ENCODE measurements at places on chromosomes 1 and 21. TPM values are rescaled to one million over a fixed set of nuclear protein-coding genes. Genes with fewer than 3 reads are reported as not detected.

The RUNX3 gene
- not detected for total RNA-seq

The VCAM1 gene
- total RNA-seq, result not detected

The MYBPH gene
- not detected for total RNA-seq

The ZC3H11A gene
- 148 TPM for total RNA-seq

The DIO1 gene
- not detected for total RNA-seq

The GJA4 gene
- not detected for total RNA-seq

DNA sequence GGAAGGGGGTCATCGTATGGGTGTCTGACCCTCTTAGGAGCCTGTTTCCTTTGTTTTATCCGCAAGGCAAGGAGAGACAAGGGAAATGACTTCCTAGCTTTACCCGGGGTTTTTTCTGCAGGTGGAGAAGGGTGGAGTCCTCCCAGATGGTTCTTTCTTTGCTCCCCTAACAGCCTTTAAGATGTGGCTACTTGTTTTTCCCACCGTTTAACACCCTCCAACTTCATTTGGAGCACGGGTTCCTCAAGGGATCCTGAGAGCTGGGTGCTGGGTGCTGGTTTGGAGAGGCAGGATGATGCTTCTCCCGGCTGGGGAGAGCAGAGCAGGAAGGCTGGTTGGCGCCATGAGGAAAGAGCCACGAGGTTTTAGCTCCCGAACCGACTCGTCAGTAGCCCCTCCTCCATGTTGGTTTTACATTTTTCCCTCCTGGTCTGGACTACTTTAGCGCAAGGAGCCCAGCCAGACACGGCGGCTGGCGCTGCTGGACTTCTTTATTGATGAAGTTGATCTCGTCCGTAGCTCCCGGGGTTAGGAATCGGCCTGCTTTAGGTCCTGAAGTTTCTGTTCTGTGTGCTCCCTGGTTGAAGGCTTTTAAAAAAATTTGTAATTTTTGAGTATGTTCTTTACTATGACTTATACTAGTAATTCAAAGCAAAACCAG is 1.4 kb downstream of the UCK2 start:
- peak; percentile 91 for DNase-seq

DNA sequence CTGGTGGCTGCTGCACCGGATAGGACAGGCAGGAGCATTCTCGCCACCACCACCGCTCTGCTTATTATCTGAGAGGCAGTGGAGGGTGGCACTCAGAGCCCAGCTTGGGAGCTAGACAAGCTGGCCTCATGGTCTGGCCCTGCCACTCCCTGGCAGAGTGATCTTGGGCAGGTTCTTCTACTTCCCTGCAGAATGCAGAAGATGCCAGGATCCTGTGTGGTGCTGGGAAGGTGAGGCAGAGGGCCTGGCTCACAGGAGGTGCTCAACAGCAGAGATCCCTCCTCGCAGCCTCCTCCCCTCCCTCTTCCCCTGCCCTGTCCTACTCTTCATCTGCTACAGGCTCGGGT is 60.4 kb downstream of the ARHGEF10L start:
- no peak for DNase-seq

- no peak for DNase-seq
Observed at GRCh38 chr1:43360616-43361015, 1.8 kb downstream of the CDC20 start.

DNA sequence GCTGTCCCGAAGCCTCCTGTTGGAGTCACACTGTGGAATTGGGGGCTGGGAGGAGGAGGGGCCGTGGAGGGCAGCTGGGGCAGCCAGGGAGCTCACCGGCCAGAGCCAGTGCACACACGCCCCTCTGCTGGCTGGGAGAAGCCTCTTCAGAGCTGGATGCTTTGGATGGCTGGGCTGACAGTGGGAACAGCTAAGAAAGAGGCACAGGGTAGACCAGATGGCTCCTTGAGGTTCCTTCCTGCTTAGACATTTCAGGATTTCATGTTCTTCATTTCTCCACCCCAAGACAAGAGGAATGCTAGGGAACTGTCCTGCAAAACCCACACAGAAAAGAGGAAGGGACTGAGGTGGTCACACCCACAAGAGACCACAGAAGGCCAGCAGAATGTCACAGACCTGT is 254.8 kb upstream of the VAMP3 start:
- no peak for DNase-seq

DNA sequence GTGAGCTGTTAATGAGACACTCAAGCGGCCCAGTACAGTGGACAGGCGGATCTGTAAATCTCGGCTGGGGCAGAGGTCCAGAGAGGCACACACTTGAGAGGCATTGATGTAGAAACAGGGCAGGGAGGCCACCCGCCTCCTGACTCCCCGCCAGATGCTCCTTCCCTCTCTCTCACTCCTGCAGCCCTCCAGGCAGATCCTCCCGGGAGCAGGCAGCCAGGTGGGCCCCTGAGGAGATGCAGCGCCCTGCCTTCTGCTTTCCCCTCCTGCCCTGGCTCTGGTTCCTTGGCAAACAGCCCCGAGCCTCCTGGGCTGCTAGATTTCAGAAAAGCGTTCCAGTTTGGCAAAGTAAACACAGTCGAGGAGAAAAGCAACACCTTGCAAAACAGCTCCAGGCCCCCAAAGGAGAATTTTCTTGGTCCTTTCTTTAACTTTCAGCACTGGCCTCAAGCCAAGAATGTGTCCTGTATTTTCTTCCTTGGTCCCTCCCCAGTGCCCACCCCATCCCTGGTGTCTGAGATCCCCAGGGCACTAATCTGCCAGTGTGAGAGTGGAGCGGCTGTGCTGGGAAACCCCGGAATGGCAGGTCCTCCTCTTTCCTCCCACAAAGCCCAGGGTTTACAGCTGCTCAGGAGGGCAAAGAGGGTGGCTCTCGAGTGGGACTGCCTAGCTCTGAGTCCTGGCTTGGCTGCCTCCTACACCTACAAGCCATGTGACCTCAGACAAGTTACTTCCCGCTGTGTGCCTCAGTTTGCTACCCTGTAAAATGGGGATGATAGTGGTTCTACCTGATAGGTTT is 29.4 kb upstream of the IFNLR1 start:
- DNase-seq, result peak; percentile 78

- DNase-seq, result peak; percentile 72
Observed at GRCh38 chr1:158028969-158029368, 35.5 kb downstream of the KIRREL1 start.

GRCh38 chr1:12760256-12760795 is 13.2 kb upstream of the PRAMEF12 start:
- peak; percentile 23 for DNase-seq

GRCh38 chr21:43305336-43305665 is 121.6 kb downstream of the SIK1 start:
- DNase-seq, result no peak

Data from MCF 10A (cell line).